CD8-positive, alpha-beta T cell (primary cell): ENCODE measurements at places on chromosomes 6 and 20. TPM values are rescaled to one million over a fixed set of nuclear protein-coding genes. Genes with fewer than 3 reads are reported as not detected.

The SLC25A27 gene
- total RNA-seq, result not detected

The HLA-DPA1 gene
- 40.5 TPM for total RNA-seq

The NAPB gene
- total RNA-seq, result 10.9 TPM

The SNAI1 gene
- 3.1 TPM for total RNA-seq

The SIM1 gene
- total RNA-seq, result not detected

The NPEPL1 gene
- total RNA-seq, result 46.9 TPM

The SSTR4 gene
- not detected for total RNA-seq

The SRMS gene
- total RNA-seq, result not detected

The C6orf163 gene
- 0.71 TPM for total RNA-seq

The CNPY3 gene
- 43.9 TPM for total RNA-seq

The JAG1 gene
- 0.38 TPM for total RNA-seq

The RAET1G gene
- not detected for total RNA-seq

The MYBL2 gene
- 1.1 TPM for total RNA-seq

The ZSCAN23 gene
- total RNA-seq, result not detected

The ZFP57 gene
- total RNA-seq, result not detected

The IL17A gene
- total RNA-seq, result not detected

The PDRG1 gene
- total RNA-seq, result 12.2 TPM

The PTCRA gene
- total RNA-seq, result not detected

The SYNDIG1 gene
- total RNA-seq, result not detected

The RSPO3 gene
- not detected for total RNA-seq

The MTCH1 gene
- total RNA-seq, result 267 TPM

The MCM8 gene
- total RNA-seq, result 2.0 TPM

The RGS17 gene
- not detected for total RNA-seq

The BIRC7 gene
- total RNA-seq, result 2.0 TPM

The C20orf202 gene
- not detected for total RNA-seq

The GID8 gene
- total RNA-seq, result 48.8 TPM
